ENCODE measurements at places on chromosomes 4 and X. TPM values are rescaled to one million over a fixed set of nuclear protein-coding genes. Genes with fewer than 3 reads are reported as not detected.

Gene CDKL2
- total RNA-seq: 1.1 TPM

Gene RAB33A
- total RNA-seq: 0.34 TPM

Gene PF4V1
- not detected for total RNA-seq

Gene MSX1
- 0.24 TPM for total RNA-seq

Gene RNF128
- total RNA-seq: 37.1 TPM
